ENCODE measurements at places on chromosomes 3 and 15. TPM values are rescaled to one million over a fixed set of nuclear protein-coding genes. Genes with fewer than 3 reads are reported as not detected.

DNA sequence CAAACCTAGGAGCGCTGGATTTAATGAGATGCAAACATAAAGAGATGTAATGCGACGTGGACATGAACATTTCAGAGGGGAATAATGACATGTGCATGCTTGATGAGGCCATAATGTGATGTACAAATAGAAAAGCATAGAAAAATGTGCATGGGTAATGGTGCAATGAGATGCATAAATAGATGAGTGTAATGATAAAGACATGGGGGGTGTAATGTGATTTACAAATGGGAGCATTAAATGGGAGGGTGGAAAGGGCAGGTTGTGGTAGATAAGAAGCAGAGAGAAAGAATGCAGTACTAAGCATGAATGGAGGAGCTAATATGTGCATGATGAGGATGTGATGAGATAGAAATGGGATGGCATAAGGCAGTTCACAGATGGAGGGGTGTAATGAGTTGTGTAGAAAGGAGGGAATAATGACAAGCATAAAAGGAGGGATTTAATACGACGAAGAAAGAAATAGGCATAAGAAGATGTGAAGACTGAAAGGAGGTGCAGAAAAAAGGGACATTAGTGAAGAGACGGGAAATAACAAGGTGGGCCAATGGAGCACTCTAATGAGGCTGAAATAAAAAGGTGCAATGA, 137.5 kb upstream of the CCNL1 start:
- DNase-seq = no peak
- H3K36me3 ChIP-seq = no peaks in the 10 kb centered on the region
- no peaks in the 10 kb centered on the region for H3K4me1 ChIP-seq
- H3K4me3 ChIP-seq = no peak overlapping the region
- H3K27ac ChIP-seq = no peak overlapping the region

- H3K36me3 ChIP-seq = peaks cover 60% of the 10 kb centered on the region
- H3K4me1 ChIP-seq = peaks cover 19% of the 10 kb centered on the region
- no peaks in the 10 kb centered on the region for H3K27me3 ChIP-seq
Observed at GRCh38 chr3:64541803-64542202, 146.0 kb downstream of the ADAMTS9 start.

- no peak overlapping the region for H3K4me3 ChIP-seq
- H3K27me3 ChIP-seq = peaks cover 6% of the 10 kb centered on the region
- no peak overlapping the region for H3K27ac ChIP-seq
Observed at GRCh38 chr15:21271566-21271965, 168.7 kb downstream of the POTEB3 start.

DNA sequence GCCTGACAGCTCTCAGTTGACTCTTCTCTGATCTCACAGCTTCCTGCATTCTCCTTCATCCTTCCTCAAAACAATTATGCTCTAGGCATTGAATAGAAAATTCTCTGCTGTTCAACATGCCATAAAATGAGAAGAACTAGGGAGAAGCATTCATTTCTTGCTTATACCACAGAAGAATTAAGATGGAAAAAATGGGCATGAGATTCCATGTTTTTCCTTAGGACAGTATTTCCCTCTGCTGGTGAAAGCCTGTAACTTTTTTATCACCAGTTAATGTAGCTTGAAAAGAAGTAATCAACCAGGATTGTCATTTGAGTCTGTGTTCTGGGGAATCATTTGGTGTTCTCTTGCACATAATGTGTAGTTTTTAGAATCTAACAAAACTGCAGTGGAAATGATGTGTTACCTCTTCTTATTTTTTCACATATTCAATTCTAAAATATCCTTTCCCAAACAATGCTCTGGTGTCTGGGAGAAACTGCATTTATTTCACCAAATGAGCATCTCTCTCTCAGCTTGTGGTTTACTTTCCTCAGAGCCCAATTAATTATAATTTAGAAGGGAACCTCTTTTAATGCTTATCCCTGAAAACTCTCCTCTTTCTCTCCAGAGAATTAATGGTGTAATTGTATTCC, 92.8 kb upstream of the DCBLD2 start:
- H3K27me3 ChIP-seq = no peaks in the 10 kb centered on the region
- no peak overlapping the region for H3K27ac ChIP-seq
- no peaks in the 10 kb centered on the region for H3K36me3 ChIP-seq

DNA sequence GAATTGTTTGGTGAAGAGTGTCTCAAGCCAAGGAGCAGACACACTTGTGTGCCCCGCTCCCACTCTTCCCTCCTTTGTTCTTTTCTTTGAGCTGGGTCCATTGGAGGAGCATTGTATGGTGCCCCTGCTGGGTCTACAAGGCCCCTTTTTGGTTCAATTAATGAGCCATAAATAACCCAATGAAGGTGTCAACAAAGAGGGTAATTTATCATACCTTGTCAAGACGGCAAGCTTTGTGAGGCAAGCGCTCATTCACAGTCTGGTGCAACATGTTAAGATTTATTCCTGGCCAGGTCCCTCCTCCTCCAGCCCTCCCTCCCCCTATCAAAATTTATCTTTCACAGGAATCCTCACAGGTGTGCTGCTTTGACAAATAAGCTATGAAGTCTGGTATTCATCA, 300.1 kb downstream of the RORA start:
- peaks cover 10% of the 10 kb centered on the region for H3K4me1 ChIP-seq
- no peaks in the 10 kb centered on the region for H3K36me3 ChIP-seq
- H3K4me3 ChIP-seq = no peak overlapping the region
- DNase-seq = no peak
- no peak overlapping the region for H3K27ac ChIP-seq

GRCh38 chr3:157370867-157371266, 65.8 kb upstream of the PTX3 start:
- no peak overlapping the region for H3K4me3 ChIP-seq
- H3K36me3 ChIP-seq = no peaks in the 10 kb centered on the region
- H3K27ac ChIP-seq = no peak overlapping the region
- peaks cover 4% of the 10 kb centered on the region for H3K4me1 ChIP-seq

DNA sequence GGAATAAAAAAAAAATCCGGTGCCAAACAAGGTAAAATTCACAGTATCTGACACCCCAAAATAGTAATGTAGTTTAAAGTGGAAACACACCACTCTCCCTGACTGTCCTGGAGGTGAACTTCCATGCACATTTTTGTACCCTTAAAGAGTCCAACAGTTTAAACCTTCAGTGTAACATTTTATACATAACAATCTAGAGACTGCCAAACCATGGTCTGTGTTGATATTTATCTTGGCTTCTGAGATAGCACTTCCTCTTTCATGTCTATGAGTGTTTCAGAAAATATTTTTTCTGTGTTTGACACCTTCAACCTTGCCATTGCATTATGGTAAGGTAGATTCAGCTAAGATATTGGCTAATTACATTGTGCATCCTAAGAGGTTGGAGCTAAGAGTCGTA, 13.9 kb downstream of the TMEM45A start:
- no peak for DNase-seq
- H3K27ac ChIP-seq = no peak overlapping the region
- H3K36me3 ChIP-seq = no peaks in the 10 kb centered on the region
- H3K4me1 ChIP-seq = no peaks in the 10 kb centered on the region
- no peaks in the 10 kb centered on the region for H3K27me3 ChIP-seq

DNA sequence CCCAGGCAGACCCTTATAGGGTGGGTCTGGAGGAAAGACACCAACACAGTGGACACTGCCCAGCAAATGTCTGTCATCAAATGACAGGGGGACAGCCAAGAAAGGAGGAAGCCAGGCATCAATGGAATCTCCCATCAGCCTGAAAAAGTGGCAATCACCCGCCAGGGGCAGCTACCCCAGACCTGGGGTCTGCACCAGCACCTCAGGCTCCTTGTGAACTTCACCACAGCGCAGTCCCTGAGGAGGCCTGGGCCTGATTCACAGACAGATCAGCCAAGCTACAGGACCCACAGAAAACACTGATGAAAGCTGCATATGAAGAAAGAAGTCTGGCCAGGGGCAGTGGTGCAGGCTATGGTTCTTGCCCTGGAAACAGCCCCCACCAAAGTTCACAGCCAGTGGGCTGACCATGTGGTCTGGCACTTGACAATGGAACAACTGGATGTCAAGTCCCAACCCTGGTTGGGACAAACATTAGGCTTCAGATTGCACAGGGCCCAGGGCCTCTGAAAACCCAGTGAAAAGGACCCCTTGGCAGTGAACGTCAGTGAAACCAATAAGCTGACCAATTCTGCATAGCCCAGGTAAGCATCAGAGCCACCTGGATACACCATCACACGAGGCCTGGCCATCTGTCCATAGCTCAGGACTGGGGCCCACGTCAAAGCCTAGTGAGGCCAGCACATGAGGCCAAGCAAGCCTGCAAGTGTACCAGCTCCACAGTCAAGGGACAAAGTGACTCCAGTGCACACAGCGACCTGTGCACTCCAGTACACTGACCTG, 29.1 kb downstream of the ALS2CL start:
- H3K36me3 ChIP-seq = no peaks in the 10 kb centered on the region
- DNase-seq = no peak
- peak overlapping the region; percentile 86 for H3K27ac ChIP-seq
- no peaks in the 10 kb centered on the region for H3K27me3 ChIP-seq
- H3K4me1 ChIP-seq = peaks cover 92% of the 10 kb centered on the region
- H3K4me3 ChIP-seq = no peak overlapping the region

DNA sequence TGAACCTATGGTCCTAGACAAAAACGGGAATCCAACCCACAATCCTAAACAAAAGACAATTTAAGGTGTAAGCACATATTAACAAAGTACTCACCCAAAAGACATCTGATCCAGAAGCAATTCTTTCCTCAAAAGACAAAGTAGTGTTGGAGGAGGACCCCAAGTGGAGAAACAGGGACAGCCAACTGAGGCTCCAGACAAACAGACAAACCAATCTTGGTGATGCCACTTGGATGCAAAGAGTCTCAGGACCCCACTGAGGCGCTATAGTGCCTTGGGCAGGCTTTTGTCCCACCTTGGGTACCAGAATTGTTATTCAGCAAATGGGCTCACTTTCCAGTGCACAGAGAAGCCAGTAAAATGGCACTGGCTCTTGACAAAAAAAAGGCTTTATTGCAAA, 613.8 kb downstream of the DIPK2A start:
- H3K4me1 ChIP-seq = no peaks in the 10 kb centered on the region
- no peaks in the 10 kb centered on the region for H3K27me3 ChIP-seq

GRCh38 chr3:168066882-168067281, 28.8 kb downstream of the GOLIM4 start:
- DNase-seq = no peak
- no peaks in the 10 kb centered on the region for H3K36me3 ChIP-seq
- H3K27me3 ChIP-seq = no peaks in the 10 kb centered on the region
- H3K4me3 ChIP-seq = no peak overlapping the region

SNX4 gene
- total RNA-seq = 16.6 TPM

KNG1 gene
- total RNA-seq = 0.14 TPM

CD276 gene
- total RNA-seq = 32.4 TPM

NOX5 gene
- not detected for total RNA-seq

IQCF5 gene
- not detected for total RNA-seq

Measured in left ventricle myocardium inferior (tissue), 1 donor.